Activated CD4-positive, alpha-beta T cell treated with anti-CD3 and anti-CD28 coated beads, Interleukin-2, amount 10 ng/mL, durations not matched to agents 7 days and 5 days (primary cell): ENCODE measurements at places on chromosomes 7 and 10. TPM values are rescaled to one million over a fixed set of nuclear protein-coding genes. Genes with fewer than 3 reads are reported as not detected.

The TRIM8 gene
- 42.7 TPM for total RNA-seq

DNA sequence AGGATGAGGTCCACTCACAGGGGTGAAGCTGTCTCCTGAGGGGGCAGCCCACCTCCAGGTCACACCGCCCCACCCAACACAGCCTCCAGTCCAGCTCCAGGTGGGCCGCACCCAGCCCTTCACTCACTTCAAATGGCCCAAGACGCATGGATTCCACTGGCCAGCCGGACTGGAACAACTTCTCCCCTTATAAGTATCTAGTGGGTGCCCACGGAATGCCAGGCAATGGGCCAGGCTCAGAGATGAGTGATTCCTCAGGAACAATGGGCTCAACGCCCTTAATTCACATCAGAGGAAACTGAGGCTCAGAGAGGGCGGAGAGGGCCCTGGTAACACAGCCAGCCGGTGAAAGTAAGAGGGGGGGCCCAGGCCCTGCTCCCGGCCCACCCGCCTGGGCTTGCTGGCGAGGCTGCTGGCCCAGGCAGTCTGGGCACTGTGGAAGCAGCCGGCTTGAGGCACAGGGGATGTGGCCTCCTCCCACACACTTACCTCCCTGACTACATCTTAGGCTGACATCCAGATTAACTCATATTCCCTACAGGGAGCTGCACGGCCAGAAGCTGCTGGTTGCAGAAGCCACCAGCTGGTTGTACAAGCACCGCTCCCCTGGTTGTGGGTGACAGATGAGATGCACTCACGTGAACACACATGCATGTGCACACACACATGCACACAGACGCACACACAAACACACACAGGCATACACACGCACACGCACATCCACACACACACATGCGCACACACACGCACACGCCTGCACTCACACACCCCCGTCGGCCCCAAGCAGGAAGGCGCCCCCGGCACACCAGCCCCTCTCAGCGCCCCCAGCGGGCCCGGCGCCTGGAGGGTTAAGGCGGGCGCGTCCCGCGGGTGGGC lies 1.0 kb upstream of the FAM20C start:
- DNase-seq = no peak

DNA sequence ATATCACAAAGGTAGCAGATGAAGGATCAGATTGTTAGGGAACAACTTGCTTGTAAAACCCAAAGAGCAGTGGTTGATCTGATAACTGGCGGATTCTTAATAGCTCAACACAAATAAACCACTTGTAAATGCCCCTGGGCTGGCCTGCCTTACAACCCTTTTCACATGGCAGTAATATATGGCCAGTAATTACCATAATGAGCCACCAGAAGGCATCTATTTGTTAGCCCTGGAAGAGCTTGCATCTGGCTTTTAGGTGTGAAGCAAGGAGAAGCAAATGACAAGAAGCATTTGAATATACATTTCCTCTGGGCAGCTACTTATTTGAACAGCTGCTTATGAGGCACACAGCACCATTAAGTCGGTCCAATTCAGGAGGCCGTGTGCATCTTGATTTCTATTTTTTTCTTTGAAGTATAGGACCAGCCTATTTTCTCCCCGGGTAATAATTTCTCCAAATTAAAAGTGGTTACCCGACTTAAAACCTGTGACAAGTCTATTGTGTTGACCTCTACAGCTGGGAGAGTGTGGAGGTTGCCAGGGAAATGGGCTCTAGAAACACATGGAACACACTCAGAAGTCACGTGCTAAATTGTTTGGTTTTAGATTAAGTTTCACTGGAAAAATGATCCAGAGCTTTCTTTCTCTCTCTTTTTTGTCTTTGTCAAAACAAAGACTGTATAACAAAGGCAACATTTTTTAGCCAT lies 113.4 kb downstream of the SEM1 start:
- no peak for DNase-seq

DNA sequence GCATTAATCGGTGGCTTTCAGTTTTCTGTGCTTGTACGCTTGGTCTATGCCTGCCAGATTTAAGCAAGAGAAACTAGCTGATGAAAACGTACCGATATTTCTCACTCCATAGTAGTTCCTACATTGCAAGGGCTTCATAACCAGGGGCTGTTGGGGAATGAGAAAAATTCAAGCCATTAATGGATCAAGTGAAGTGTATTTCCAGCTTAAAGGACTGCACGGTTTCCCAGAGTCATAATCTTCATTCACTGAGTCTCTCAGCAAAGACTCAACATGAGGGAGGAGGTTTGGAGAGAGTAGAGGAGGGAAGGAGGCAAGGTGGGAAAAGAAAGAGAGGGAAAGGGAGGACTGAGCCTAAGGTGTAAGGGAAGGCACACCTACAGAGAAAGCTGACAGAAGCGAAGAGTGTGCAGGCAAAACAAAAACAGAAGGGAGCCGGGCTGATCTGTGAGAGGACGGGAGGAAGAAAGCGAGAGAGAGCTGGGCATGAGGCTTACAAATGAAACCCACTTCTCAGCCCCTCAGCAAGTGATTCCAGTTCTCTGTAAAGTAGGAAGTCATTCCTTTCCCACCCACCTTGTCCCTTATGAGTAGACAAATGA lies 625 bp downstream of the GIMAP2 start:
- DNase-seq = peak; percentile 35

- no peak for DNase-seq
Observed at GRCh38 chr10:95382596-95382995, 91.8 kb upstream of the PDLIM1 start.
